ENCODE measurements at places on chromosomes 4 and X. TPM values are rescaled to one million over a fixed set of nuclear protein-coding genes. Genes with fewer than 3 reads are reported as not detected.

DNA sequence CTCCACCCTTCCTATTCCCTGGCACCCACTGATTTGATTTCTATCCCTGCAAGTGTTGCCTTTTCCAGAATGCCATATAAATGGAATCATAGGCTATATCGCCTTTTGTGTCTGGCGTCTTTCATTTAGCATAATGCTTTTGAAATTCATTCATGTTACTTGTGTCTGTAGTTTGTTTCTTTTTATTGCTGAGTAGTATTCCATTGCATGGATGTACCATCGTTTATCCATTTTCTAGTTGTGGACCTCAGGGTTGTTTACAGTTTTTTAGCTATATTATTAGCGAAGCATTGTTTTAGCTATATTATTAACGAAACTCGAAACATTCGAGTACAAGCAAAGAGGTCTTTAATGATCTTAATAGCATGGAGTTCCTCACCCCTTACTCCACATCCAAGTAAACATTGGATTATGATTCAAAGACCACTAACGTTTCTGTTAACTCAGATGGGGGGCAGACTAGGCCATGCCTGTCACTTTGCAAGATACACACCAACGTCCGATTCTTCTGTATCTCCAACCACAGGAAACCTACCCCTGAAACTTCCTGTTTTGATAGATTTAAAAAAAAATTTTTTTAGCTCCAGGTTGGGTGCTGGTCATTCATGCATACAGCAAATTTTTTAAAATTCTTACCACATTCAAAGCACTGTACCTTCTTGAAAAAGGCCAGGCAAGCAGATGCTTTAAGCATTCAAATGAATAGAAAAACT is 1.1 kb downstream of the DCK start:
- no peak for DNase-seq

GRCh38 chr4:165385126-165385525 is 6.3 kb downstream of the CPE start:
- no peak for DNase-seq

- DNase-seq, result no peak
These were observed 39.2 kb upstream of the UGT2B7 start for GRCh38 chr4:69056921-69057550.

GRCh38 chr4:101289306-101289705 is 58.0 kb downstream of the PPP3CA start:
- no peak for DNase-seq

ZFP92 gene
- 1.9 TPM for total RNA-seq

DNA sequence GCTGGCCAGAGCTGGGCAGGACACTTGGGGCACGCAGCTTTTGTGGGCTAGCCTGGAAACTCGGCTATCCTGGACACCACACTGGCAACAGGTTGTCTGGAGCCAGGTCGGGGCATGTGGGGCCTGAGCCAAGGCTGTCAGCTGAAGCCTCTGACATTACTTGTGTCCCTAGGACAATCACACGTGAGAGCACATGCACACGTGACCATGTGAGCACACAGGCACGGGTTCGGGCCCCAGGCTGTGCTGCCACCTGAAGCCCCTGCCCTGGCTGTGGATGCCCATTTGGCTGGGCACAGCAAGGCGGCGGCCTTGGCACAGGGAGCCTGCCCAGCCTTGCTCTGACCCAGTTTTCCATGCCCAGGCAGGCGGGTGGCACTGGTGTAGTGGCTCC is 8.7 kb upstream of the FGFR3 start:
- DNase-seq, result no peak

Measured in transverse colon (tissue), 4 donors.